ENCODE measurements at places on chromosomes 4 and X. TPM values are rescaled to one million over a fixed set of nuclear protein-coding genes. Genes with fewer than 3 reads are reported as not detected.

DNA sequence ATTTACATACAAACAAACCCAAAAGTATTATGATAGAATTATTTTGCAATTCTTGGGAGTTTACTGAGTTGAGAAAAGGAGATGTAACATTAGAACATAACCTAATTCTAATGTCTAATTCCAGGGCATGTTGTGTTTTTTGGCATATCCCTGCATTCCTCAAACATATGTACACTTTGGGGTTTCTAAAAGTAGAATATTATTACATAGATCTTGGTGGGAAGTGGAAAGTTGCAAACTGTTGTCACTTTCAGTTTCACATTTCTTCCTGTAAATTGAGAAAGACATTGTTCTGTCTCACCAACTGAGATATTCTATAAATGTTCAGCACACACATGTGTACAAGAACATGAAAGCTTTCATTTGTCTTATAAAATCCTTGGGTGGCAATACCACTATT is 24.4 kb upstream of the GBA3 start:
- DNase-seq = no peak

DNA sequence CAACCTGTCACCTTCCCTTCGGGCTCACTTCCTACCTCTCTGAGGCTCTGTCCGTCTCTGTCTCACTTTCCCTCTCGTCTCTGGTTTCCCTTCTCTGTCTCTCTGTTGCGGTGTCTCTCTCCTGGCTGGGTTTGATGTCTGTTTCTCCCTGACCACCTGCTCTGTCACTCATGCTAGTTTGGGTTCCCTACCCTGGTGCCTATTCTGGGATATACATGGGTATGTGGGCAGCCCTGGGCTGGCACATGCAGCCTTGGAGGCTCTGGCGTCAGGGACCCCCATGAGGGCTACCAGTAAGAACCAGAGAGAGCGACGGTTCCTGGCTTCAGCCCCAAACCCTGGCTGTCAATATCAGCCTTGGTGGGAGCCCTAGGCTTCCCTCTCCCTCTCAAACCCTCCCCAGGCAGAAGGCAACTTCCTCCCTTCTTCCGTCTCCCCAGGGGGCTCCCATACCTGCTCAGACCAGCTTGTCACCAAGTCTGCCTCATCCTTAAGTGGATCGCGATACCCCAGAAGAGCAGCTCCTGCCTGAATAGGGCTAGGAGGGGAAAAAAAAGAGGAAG is 314 bp downstream of the DNASE1L1 start:
- DNase-seq = no peak

DNA sequence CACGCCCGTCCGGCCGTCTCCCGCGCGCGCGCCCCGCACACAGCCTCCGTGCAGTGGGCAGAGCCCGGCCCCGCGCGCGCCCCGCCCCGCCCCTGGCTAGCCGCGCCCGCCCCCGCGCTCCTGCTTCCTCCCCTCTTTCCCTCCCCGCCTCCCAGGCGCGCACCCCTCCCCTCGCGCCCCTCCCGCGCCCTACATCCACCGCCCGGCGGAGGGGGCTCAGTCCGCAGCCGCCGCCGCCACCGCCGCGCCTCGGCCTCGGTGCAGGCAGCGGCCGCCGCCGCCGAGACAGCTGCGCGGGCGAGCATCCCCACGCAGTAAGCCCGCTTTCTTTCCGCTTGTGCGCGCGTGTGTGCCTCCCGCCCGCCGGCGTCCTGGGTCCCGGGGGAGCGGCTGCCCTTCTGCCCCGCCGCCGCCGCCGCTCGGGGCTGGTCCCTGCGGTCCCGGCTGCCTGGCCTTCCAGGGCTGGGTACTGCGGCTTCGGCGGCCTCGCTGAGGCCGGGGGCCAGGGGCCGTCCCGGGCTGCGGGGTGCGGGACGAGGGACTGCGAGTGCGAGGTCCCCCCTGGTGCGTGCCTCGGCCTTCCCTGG is at the start of gene FHL1:
Gene FHL1 (plus strand): TSS at position 219 of the 587 bp plus-strand sequence.
- no peak for DNase-seq

- no peak for DNase-seq
Observed at GRCh38 chr4:124636788-124637187, 75.7 kb downstream of the ANKRD50 start.

DNA sequence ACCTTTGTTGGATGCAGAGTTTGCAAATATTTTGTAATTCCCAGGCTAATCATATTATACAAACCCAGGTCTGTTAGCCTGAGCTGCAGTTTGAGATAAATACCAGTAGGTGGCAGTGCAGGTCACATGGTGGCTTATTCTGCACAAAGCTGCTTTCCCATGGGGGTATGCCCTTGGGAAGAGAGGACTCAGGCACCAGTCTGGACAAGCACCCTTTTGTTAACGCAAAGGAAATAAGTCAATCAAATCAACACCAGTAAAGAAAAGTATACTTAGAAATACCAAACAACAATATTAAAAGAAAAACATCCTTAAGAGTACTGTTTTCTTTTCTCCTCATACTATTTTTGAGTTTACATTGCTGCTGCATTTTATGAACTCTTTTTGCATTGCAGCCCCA is 389.0 kb upstream of the ZFP42 start:
- DNase-seq = no peak

- no peak for DNase-seq
Observed at GRCh38 chr4:8200302-8200975, 1.3 kb downstream of the SH3TC1 start.

Gene TLL1
- not detected for polyA plus RNA-seq
